Astrocyte of the spinal cord (primary cell): ENCODE measurements at places on chromosomes 7 and 10.

DNA sequence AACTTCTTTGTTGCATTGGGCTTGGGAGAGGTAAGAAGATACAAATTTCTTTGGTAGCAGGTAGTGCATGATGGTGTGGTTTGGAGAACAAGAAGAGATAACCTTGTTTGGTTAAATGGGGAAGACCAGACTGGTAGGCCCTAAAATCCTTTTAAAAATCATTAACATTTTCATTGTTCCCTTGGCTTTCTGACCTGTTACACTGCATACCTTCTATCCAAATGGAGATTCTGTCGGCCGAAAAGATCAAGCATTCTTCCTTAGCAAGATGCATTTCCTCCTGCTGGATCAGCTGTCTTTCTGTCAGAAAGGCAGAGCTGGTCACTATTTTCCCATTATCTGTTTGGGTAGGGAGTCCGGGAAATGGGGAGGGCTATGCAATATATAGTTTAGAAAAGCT lies 33.7 kb downstream of the AGK start:
- no peak for DNase-seq

DNA sequence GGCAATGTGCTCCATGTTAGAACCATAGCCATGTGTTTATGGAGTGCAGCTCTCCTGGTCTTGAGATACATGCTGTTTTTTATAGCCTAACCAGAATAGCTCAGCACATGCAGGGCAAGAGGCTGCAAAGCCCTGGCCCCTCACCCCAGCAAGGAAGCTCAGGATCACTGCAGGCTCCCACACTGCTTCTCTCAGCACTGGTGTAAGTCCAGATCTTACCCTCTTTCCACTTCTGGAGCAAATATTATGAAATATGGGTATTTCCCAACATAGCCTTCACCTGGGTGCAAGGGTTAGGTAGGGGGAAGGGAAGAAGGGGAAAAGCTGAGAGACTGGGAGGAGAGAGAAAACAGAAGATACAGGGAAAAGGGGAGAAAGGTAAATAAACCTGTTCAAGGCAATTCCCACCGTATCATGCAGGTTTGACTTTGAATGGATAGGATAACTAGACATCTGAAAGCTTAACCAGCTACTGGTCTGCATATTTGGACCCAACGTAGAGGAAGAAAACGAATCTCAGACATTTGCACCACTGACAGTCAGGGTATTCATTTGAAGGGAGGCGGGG lies 19.7 kb downstream of the SKIDA1 start:
- DNase-seq: no peak

- DNase-seq: no peak
These were observed 44.5 kb upstream of the HSPB1 start for GRCh38 chr7:76257973-76258372.

DNA sequence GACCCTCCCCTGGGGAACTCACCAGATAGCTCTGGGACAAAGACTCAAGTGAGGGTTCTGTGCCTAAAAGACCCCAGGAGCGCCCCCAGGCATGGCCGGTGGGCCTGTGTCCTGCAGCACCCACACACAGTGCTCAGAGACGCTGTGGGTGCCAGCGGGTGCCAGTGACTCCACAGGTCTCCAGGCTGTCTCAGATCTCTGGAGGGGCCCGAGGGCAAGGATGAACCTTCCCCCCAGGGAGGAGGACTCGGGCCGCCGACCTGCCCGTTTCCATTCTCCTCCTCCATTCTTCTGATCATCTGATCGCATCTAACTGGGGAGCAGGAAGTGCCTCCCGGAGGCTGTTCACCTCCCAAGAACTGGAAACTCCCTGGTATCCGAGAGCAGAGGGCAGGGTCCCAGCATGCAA lies 980 bp downstream of the ADAM8 start:
- no peak for DNase-seq

DNA sequence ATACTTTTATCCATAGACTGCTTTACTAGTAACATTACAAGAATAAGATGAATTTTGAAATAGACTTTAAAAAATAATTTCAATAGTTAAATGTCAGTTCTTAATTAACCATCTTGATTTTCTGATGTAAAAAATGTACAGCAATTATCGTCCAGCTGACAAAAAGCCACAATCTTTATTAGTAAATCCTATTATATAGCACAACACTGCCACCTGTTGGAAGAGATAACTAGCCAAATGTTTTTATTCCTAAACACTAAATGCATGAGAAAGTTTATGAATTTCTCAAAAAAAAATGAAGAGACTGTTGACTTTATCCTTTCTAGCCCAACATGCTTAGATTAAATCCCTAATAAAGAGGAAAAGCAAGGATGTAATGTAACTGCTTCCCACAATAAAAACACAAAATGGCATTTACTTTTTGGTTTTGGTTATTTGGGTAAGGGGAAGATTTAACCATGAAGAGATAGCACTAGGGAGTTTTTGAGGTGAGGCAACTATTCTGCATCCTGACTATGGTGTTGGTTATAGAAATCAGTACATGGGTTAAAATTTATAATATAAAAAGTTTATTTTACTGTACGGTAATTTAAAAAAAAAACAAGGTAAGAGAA lies 8.0 kb downstream of the COA1 start:
- DNase-seq: peak; percentile 75

- DNase-seq: no peak
These were observed 25.6 kb downstream of the TM9SF3 start for GRCh38 chr10:96560966-96561887.

GRCh38 chr7:41820111-41820671 lies 117.3 kb upstream of the INHBA start:
- DNase-seq: no peak

DNA sequence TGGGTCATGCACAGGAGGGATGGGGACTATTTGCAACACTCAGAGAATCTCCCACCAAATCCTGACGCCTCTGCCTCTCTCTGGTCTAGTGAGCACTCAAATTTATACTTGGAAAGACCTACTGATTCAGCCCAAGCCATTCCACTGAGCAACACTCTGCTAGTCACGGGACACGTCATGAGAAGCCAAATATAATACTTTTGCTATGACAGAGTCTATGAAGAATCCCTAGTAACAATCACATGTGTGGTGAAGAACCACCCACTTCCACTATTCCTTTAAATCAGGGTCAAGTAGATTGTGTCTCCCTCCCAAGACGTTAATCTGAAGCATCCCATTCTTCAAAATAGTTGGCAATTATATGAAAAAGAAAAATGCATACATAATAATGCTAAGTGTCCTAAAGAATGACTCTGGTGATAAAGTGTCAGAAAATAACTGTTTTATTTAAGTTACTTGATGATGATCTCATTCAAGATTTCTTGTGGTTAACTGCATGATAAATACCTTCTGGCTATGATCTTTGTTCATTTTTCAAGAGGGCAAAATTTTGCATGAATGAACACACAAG lies 28.5 kb downstream of the CHCHD3 start:
- DNase-seq: peak; percentile 94

GRCh38 chr7:25953859-25954258 lies 198.1 kb upstream of the NFE2L3 start:
- DNase-seq: no peak

GRCh38 chr7:155282671-155283070 lies 15.0 kb upstream of the INSIG1 start:
- DNase-seq: no peak

DNA sequence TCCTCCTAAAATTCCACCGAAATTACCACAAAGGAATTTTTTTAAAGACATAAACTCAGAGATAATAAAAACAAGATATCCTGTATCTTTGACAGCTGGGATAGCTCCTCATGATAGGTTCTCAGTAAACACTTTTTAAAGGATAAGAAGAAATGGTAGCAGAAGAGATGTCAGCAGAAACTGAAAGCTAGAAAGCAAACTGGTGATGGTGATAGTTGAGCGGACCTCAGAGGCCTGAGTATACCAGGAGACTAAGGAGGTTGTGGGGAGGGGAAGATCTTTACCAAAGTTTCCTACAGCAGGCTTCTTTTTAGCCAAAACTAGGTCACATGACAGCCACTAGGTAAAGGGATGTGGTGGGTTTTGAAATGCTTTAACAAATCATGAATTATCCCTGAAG lies 22.5 kb downstream of the PCGF5 start:
- no peak for DNase-seq
